ENCODE measurements at places on chromosomes 11 and 22. TPM values are rescaled to one million over a fixed set of nuclear protein-coding genes. Genes with fewer than 3 reads are reported as not detected.
A peak's percentile ranks its signal among the peaks of the same experiment; 100 is the strongest.

The KCNJ5 gene
- 12.1 TPM for total RNA-seq

The OR2D2 gene
- not detected for total RNA-seq

DNA sequence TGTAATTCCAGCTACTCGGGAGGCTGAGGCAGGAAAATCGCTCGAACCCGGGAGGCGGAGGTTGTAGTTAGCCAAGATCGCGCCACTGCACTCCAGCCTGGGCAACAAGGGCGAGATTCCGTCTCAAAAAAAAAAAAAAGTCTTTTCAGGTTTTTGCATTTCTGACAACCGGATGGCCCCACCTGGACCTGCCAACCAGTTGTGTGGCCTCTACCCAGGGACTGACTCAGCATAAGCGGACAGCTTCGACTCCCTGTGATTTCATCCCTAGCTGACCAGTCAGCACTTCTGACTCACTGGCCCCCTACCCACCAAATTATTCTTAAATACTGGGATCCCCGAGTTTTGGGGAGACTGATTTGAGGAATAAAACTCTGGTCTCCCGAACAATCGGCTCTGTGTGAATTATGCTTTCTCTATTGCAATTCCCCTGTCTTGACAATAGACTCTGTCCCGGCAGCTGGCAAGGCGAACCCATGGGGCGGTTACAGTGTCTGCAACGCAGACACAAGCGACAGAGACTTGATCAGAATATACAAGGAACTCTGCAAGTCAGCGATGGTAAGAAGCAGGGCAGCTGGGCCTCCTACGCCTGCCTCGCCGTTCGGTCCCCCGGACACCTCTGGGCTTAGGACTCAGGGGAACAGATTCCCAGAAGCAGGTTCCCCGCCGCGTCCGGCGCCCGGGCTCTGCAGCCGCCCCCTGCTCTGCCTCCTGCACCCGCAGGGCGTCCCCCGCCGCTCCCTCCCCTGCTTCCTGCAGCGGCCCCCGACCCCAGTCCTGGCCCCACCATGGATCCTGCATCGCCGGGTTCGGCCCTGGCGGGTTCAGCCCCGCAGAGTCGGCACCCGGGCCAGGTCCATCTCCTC, 741 bp upstream of the TALDO1 start:
- DNase-seq: no peak

DNA sequence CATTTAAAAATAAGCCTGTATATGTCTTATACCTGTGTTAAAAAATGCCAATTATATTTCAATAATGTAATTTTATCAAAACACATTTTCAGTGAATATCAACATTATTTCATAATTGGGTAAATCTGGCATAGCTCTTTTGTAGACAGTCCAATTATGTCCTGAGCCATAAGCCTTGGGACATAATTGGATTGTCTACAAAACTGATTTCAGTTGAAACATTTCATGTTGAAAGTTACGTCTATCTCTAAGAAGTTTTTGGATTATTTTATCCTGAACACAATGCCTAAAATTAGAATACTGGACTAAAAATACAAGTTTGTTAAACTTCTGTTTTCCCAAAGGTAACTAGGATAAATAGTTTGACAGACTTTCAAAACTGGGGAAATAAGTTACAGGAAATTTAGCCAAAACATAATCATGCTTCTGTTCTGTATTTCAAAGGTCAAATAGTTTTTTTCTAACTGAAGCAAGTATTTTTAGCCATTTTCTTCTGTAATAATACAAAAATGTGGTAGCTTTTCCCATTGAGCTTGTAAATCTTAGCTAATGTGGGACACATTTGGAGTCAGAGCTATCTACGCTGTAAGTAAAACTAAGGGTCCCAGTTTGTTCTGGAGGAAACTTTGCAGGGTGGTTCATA, 100.7 kb upstream of the BIRC3 start:
- no peak for DNase-seq

GRCh38 chr11:122696662-122697061, 41.1 kb downstream of the UBASH3B start:
- DNase-seq: no peak

GRCh38 chr11:128551611-128552335, 35.6 kb downstream of the ETS1 start:
- DNase-seq: no peak

- DNase-seq: no peak
Measured at GRCh38 chr11:65210748-65211147, 29.0 kb downstream of the CAPN1 start.

GRCh38 chr11:10725907-10726253, 25.2 kb upstream of the CTR9 start:
- DNase-seq: no peak

- DNase-seq: peak; percentile 44
Measured at GRCh38 chr22:37167981-37168647, 18.4 kb upstream of the IL2RB start.

DNA sequence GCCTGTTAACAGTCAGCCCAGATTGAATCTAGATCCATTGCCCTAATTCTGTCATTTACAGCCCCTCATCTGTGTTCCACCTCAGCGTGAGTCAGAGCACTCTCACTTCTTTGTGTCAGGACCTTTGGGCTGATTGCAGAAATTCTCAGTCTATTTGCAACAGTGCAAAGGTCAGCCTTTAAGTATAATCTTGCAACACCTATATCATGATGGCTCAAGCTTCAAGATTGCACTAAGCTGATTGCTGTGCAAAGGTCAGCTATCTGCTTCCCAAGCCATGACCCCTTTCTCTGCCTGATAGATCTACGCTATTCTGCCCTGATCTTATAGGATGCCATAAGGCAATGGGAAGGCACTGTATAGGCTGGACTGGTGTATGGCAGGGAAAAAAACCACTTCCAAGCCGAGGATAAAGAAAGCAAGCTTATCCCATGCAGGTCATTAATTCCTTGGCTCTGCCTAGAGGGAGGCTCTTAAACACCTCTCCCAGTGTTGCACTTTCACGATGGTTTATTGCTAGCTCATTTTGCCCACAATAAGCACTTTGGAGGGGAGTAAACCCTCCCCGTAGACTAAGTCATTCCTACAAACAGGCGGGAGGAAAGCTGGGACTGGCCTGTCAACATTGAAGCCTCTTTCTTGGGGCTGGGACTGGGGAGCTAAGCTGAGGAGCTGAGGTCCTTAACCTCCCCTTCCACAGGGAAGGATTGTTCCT, 100.6 kb downstream of the RRAS2 start:
- DNase-seq: no peak

GRCh38 chr11:83054904-83055380, 16.8 kb downstream of the RAB30 start:
- DNase-seq: no peak

DNA sequence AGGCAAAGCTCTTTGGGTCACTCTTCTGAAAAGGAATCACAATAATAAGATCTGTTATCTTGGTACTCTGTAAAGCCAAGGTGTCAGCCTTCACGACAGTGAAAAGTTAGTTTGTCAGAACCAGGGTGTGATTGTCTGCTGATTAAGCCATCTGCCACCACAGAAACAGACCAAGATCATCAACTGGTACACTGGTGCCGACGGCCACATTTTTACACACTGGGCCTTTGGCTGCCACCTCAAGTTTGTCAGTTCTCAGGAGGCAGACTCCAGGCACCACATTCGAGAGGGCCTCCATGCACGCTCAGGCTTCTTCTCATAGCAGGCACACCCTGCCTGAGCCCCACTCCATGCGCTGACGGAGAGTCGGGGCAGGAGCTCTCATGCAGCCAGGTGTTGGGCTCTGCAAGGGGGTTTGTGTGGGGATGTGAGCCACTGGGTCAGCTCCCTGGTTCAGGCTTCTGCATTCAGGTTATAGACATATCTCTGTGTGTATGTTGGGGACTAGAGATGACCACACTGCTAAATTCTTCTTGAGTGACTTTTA, 66.2 kb downstream of the KCNJ1 start:
- DNase-seq: no peak
